ENCODE measurements at places on chromosomes 5 and 9.

DNA sequence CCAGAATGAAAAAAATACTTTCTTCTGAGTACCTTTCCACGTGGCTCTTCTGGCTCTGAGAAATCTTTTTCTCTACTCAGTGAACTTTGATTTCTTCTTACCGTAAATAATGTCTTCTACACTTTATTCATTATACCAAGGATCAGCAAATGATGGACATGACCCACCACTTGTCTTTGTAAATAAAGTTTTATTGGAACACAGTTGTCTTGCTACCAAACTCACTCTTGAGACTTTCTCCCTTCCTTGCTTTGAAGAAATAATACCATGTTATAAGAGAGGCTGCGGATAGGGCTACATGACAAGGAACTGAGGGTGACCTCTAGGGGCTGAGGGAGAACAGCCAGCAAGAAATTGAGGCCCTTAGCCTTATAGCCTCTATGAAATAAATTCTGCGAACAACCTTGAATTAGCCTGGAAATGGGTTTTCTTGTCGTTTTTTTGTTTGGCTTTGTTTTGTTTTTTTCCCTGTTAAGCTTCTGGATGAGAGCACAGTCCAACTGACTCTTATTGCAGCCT, 212.5 kb downstream of the COMMD10 start:
- no peak for DNase-seq

DNA sequence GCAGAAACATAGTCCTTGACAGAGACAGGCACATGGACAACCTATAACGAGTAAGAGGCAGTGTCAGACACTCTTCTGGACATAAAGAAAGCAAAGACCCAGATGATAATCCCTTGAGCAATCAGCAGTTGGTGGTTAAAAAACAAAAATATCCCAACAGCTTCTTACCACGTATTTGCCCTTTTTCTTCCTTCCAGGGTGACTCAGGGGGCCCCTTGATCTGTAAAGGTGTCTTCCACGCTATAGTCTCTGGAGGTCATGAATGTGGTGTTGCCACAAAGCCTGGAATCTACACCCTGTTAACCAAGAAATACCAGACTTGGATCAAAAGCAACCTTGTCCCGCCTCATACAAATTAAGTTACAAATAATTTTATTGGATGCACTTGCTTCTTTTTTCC, 9.5 kb downstream of the GZMK start:
- no peak for DNase-seq

DNA sequence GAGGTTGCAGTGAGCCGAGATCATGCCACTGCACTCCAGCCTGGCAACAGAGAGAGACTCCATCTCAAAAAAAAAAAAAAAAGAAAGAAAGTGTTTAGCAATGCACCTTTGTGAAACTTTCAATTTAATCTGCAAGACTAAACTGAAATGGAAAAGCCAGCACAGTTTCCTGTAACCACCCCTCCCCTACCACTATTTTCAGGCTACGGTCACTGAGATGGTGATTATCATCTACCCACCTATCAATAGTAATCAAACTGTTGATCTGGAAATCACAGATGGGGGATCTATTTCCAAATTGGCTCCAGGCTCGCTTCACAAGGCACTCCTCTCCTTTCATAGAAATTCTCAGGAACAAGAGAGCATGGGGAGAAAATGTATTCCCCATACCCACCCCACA, 30.6 kb upstream of the IL7R start:
- no peak for DNase-seq

- DNase-seq, result no peak
Observed at GRCh38 chr9:74255489-74255984, 241.6 kb upstream of the RORB start.

- no peak for DNase-seq
Observed at GRCh38 chr9:77582961-77583576, 65.1 kb downstream of the GNA14 start.

DNA sequence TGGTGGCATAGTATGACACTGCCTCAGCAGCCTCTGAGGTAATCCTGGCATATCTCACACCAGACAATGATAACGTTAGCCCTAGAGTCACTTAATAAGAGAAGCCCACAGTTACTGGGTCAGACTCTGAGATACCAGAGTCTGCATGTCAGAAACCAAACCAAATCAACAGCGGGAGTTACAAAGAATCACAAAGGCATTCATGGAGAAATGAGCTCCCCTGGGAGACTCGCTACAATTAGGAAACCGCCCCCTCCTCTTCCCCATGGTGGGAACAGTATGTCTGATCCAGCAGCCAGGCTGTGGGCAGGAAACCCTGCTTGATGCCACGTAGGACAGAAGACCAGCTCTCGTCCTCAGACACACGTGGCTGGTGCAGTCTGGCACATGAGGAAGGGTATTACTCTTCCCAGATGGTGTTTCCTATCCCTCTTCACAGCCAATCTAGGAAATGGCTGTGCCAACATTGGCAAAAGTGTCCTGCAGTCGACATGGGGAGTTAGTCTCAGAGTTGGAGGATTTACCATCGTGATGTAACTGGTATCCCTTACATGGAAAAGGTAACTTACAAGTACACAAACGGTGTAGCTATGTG, 485.4 kb downstream of the ZNF608 start:
- no peak for DNase-seq

DNA sequence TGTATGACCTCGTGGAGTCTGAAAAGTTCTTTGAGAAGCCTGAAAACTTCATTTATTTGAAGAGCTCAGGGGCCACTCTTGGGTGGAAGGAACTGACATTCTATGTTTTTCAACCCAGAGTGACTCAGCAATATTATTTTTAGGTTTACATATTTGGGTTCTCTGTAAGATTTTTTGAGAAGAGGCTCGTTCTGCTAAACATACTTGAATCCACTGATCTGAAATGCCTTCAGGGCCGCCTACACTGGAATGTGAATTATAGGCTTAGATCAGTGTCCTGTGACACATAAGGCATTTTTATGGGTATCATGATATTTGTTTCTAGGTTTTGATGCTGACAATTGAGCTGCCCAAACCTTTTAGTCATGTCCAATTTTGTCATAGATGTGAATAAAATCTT, 86.2 kb downstream of the PSAT1 start:
- no peak for DNase-seq

DNA sequence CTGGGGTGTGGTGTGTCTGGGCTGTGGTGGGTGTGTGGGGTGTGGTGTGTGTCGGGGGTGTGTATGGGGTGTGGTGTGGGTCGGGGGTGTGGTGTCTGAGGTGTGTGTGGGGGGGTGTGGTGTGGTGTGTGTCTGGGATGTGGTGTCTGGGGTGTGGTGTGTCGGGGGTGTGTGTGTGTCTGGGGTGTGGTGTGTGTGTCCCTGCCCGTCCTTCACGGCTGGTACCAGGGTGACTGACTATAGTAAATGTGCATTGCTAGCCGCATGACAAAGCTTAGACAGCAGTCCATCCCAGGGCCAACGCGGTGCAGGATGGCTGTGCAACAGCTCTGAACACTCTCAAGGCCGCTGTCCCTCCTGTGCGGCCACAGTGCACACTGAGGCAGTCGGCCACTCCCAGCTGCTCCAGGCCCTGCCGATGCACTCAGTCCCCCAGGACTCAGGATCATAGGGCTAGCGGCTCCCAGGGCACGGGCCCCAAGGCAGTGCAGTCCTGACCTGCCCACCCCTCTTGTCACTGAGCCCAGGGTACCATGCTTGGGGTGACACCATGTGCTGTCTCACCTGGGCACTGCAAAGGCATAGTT, 54.0 kb downstream of the SECISBP2 start:
- DNase-seq, result no peak

DNA sequence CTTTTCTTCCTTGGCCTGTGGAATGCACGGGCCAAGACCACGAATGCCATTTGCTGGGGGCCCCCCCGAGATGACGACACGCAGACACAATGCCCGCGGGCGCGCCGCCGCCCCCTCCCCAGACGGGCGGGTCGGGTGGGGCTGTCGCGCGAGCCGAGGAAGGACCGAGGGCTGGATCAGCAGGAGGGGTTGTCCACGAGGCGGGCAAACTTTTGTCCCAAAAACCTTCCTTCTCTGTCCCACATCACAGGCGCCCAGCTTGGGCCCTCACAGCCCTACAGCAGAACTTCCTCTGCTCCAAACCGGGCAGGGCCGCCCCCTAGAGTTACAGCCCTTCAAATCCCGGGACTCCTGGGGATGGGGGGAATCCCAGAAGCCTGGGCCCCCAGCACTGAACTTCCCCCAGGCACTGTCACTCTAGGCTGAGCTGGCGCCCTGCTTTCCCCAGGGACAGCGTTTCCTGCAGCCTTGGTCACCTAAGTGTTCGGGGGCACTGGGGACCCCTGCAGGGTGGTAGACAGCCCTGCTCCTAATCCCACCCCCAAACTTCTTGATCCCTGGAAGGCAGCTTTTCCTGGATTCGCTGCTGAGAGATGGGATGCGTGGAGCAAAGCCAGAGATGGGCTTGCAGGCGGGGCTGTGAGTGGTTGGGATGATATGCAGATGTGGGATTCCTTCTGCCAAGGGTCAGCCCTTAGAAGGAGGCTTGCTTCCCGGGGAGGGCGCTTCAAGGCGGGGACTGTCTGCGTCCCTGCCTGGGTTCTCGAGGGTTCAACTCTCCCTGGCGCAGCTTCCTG, 980 bp downstream of the COL5A1 start:
- no peak for DNase-seq

GRCh38 chr5:141680751-141681201, 1.3 kb downstream of the ARAP3 start:
- DNase-seq, result no peak

DNA sequence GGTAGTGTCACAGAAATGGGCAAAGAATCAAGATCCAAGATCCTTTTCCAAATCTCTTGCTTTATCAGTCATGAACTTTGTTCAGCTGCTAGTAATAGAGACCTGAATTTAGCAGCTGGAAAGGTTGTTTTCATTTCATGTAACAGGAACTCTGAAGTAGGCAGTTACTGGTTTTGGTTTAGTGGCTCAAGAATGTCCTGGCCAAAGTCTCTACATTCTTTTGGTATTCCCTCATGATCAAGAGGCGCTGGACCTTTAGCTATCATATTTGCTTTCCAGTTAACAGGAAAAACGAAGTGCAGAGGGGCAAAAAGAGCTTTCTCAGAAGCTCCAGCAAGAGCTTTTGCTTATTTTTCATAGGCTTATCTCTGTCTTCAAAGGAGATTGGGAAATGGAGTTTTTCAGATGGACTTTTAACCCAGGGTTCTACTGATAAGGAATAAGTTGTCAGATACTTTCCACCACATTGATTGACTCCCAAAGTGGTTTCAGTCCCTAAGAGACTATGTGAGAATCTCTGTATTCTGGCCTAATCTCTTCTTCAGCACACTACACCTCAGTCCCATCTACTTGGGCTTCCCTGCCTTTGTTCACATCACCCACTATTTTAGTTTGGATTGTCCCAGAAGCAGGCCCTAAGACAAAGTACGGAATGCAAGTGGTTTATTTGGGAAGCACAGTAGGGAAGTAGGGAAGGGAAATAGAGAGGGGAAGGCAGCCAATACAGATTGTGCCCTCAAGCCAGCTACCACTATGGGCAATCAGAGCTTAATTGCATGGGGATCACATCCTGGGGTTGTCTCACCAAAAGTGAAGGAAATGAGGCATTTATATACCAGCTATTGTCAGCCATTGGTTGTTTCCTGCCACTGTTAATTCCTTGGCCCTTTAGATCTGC, 359.3 kb downstream of the LRRC70 start:
- DNase-seq, result no peak

DNA sequence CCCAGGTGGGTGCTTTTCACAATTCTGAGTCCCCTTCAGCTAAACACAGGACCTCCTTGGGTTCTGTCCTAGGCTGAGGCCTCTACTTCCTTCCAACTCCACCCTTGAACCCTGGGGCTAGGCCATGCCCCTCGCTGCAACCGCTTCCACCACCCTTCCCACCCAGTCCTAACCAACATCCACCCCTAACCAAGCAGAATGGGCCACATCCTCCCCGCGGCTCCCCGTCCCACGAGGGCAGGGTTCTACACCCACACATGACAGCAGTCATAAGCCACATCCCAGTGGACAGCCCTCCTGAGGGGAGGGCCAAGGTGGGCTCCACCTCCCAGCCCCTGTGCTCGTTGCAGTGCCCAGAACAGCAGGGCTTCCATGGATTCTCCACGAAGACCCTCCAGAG, 65.8 kb downstream of the SHB start:
- no peak for DNase-seq

DNA sequence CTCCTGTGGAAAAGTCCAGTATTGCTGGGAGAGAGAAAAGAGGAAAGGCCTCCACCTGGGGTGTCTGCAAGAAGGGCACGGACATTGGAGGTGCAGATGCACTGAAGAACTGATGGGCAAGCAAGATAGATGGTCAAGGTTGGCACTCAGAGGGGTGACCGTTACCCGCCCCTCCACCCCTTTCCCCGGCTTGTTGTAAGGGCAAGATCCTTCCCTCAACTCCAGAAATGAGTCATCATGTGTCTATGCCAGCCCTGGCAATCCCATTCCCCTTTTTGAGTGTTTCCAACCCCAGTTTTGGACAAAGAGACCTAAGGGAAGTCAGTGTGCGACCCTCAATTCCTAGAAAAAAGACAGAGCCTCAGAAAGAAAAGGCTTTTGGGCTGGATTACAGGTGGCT, 34.9 kb upstream of the ATP6V1G1 start:
- no peak for DNase-seq

- DNase-seq, result no peak
Observed at GRCh38 chr5:53560028-53560427, 411 bp upstream of the NDUFS4 start.

DNA sequence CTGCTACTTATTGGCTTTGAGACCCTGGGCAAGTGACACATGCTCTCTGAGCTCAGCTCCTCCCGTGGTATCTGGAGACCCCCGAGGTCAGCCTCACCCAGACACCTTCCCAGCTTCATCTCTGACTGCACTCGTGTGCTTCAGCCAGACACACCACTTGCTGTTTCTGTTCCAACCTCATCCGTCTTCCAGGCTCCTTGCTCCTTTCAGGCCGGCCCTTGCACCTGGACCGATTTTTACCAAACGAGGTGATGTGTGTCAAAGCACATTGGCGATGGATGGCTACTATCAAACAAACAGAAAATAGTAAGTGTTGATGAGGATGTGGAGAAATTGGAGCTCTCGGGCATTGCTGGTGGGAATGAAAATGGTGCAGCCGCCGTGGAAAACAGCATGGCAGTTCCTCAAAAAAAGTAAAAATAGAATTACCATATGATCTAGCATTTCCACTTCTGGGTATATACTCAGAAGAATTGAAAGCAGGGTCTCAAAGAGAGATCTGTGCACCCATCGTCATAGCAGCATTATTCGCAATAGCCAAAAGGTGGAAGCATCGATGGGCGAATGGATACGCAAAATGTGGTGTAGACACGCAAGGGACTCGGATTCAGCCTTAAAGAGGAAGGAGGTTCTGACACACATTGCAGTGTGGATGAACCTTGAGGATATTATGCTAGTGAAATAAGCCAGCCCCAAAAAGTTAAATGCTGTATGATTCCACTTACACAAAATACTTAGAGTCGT, 96.1 kb upstream of the IER5L start:
- DNase-seq, result no peak

All from NCI-H1694 (cell line).